T-helper 9 cell (primary cell): ENCODE measurements at places on chromosomes 3 and 15.

- no peak for DNase-seq
These were observed 271.9 kb upstream of the GADL1 start for GRCh38 chr3:31166249-31166885.

GRCh38 chr3:52331091-52331490 lies 15.0 kb downstream of the DNAH1 start:
- no peak for DNase-seq

DNA sequence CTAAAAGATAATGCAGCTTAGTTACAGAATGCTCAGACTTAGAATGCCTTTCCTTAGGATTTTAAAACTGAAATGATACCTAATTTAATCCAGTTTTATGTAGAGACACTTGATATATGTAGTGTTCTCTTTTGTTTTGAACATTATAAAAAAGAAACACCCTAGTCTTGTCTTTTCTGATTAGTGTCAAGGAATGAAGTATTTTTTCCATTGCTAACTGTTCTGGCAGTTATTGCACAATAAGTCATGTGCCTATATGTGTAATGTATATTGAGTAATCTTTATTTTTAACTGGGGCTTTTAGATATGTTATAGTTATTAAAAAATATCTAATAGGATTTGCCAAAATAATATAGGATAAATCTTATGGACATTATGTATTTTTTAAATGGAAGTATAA lies 4.5 kb downstream of the ARL8B start:
- no peak for DNase-seq

- no peak for DNase-seq
These were observed 2.6 kb downstream of the PPM1M start for GRCh38 chr3:52248165-52248541.
